ENCODE measurements at places on chromosomes 5 and 9. TPM values are rescaled to one million over a fixed set of nuclear protein-coding genes. Genes with fewer than 3 reads are reported as not detected.
A peak's percentile ranks its signal among the peaks of the same experiment; 100 is the strongest.

GRCh38 chr5:10310066-10310779 lies 2.5 kb upstream of the CMBL start:
- no peak for DNase-seq

DNA sequence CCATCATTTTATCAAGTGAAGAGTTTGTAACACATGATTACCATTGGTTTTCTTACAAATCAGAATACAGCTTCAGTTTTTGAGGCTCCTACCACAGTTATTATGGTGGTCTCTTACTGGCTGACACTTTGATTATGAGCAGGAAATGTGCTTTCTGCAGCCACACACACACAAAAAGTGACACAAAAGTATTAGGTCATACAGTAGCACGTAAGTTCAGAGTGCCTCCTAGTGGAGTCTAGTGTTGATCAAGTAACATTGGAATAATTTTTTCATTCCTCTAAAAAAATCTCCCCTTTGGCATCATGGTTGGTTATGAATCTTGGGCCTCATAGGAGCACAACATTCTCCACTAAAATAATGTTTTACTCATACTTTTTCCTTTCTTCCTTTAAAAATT lies 37.6 kb downstream of the PAM start:
- no peak for DNase-seq

DNA sequence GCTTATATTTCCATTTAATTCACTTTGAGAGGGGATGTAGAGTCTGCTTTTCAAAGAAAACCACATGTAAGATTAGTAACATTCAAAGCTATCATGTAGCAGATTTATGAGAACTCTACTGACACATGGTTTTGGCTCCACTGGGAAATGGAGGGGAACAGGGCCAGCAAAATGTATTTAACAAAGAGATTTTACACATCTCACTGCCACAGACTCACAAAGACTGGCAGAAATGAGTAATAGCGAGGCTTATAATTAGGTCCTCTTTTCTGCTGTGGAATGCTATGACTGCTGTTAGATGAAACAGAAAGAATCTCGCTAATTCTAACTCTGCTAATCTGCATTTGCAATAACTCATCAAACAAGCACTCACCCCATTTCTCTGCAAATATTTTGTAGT lies 4.5 kb downstream of the DAP start:
- DNase-seq: no peak

- DNase-seq: peak; percentile 94
Measured at GRCh38 chr9:133144142-133144903, 19.4 kb downstream of the GBGT1 start.

GRCh38 chr9:92607088-92607487 lies 62.8 kb downstream of the IPPK start:
- DNase-seq: no peak

DNA sequence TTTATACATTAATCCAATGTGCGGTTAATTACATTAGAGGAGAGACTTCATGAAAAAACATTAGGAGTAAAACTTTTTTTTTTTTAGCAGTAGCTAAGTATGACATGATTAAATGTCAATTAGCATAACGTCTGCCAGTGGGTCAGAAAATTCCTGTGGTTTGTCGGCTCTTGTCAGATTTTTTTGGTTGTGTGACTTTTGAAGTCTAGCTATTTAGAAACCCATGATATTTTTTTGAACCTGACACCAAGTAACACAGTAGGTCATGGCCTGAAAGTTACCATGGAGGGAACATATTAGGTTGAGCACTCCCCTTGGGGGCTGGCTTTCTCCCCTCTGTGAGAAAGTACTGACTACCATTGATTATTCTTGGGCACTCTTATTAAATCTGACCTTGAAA lies 84.8 kb upstream of the ALDH1A1 start:
- DNase-seq: no peak

DNA sequence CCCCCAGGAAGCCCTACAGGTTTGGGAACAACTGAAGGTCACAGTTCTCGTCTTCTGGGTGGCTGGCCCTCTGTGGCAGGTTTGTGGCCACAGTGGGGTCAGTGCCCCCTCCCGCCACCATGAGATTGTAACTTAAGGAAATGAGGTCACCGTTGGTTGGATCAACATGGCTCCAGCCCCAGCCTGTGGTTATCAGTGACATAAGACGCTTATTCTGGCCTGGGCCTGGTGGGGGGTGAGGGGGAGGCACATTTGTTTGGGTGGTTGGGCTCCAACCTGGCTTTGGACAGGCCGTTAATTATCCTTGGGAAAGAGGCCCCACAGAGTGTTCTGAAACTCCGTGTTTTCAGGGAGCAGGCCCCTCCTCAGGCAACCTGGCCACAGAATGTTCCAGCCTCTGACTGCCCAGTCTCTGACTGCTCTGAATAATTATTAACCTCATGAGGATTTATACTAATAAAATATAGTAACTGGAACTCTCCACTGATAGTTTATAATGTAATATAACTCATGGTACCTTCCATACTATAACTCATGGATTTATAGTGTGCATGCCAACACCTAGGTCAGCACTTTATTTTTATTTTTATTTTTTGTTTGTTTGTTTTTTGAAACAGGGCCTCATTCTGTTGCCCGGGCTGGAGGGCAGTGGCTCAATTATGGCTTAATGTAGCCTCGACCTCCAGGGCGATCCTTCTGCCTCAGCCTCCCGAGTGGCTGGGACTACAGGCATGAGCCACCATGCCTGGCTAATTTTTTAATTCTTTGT lies 58.0 kb upstream of the RPL26L1 start:
- DNase-seq: no peak

DNA sequence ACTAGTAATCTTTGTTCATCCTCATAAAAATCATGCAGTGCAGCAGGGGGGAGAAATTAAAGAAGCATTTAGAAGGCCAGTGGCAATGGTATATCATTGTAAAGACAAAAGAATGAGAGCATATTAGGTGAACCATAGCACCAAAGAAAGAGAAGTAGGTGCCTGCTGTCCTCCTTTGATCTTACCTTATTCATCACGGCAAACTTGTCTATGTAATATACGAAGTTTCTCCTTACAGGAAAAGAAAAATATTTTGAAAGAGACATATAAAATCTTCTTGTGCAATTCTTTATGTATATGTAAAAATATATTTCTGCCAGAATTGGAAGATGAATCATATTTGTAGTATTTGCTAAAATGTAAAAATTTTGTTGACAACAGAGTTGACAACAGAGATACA lies 411.3 kb upstream of the ARRDC3 start:
- no peak for DNase-seq

GRCh38 chr5:108025957-108026356 lies 355.2 kb upstream of the EFNA5 start:
- no peak for DNase-seq

DNA sequence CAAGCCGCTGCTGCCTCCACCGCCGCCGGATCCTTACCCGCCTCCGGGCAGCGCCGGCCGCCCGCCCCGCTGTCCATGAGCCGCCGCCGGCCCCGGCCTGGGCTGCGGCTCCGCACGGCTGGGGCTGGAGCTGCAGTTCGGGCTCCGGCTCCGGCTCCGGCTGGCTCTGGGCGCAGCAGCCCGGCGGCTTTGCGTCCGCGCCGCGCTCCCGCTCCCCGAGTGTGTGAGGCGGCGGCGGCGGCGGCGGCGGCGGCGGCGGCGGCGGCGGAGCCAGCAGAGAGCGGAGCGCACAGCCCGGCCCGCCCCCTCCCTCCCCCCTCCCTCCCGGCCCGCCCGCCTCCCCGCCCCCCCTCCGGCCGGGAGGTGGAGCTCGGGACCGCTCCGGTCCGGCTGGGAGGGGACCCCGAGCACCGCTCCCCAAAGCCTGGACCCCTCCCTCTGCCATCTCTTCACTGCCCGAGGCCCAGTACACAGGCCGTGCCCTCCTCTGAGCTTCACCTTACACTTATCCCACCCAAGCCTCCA lies at the start of gene PCDH1:
PCDH1 (minus strand) TSS at position 225 of the 525 bp plus-strand sequence; CDS start at position 77, 148 bp downstream.
- no peak for DNase-seq

GRCh38 chr9:73558471-73558870 lies 406.8 kb downstream of the ANXA1 start:
- DNase-seq: no peak

GRCh38 chr9:3719286-3719685 lies 193.5 kb upstream of the RFX3 start:
- no peak for DNase-seq

- no peak for DNase-seq
Measured at GRCh38 chr9:35828716-35829083, at the start of gene FAM221B. Gene FAM221B (minus strand): TSS chr9:35828732. CDS start chr9:35826161, 2,571 bp downstream.

PRR16 gene
- not detected for total RNA-seq

CDC37L1 gene
- total RNA-seq: 15.0 TPM

KCNN2 gene
- total RNA-seq: not detected

FOXD4 gene
- total RNA-seq: 0.22 TPM

AGPAT2 gene
- total RNA-seq: 18.4 TPM

GABRA6 gene
- total RNA-seq: not detected

SEMA5A gene
- not detected for total RNA-seq

PRELID2 gene
- total RNA-seq: 1.2 TPM

Measured in CD8-positive, alpha-beta memory T cell (primary cell).